ENCODE measurements at places on chromosomes 3 and 15.

DNA sequence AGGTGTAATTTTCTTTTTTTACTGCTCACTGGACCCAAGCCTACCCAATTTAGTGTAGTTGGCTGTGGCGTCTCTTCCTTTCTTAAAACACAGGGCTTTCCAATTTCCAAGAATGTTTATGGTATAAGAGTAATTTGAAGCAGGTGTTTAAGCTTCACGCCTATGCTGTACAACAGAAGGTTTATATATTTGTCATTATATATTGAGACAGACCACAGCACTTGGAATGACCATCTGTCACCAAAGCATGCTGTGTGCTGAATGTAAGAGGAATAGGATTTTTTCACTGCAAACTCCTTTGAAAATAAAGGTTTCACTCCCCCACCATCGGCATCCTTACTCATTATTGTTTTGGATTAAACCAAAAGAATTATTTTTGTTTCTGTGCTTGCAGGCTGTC, 325.7 kb downstream of the OTOL1 start:
- DNase-seq: no peak

DNA sequence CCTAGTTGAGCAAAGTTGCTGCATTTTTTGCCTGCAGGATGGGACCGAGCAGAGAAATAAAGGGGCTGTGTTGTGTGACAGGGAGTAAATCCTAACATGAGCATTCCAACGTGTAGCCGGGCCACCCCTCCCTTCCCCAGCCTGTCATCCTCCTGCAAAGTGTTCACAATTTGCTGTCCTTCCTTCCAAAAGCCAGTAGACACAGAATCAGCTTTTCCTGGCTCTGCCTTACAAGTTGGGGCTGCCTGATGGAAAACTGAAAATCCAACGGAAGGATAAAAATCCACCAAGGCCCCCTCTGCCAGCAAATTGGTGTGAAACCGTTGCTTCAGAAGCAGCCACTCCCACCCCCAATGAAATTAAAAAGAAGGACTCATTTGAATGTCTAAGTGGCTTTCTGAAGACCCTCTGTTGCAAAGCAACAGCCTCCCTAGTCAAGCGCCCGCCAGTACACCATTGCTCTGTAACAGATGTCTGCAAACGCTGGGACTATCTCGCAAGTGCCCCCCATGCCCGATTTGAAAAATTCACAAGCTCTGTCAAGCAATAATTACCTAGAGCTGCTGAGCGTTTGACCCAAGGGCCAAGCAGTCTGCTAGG, 665 bp downstream of the FRMD4B start:
- no peak for DNase-seq

- no peak for DNase-seq
Observed at GRCh38 chr3:164377466-164377865, 700.8 kb downstream of the SI start.

DNA sequence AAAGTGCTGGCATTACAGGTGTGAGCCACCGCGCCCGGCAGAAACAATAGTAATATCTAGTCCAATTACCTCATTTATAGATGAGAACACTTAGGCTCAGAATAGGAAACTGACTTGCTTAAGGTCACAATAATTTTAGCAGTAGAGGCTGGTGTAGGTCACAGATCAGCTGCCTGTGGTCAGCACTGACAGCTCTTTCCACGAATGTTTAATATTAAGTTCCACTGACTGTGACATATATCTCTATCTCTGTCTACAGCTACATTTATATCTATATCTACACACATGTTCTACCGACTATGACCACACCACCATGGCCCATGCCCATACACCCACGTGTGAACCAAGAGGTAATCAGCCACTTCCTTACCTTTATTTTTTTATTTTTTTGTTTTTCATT, 40.2 kb upstream of the DLG1 start:
- no peak for DNase-seq

DNA sequence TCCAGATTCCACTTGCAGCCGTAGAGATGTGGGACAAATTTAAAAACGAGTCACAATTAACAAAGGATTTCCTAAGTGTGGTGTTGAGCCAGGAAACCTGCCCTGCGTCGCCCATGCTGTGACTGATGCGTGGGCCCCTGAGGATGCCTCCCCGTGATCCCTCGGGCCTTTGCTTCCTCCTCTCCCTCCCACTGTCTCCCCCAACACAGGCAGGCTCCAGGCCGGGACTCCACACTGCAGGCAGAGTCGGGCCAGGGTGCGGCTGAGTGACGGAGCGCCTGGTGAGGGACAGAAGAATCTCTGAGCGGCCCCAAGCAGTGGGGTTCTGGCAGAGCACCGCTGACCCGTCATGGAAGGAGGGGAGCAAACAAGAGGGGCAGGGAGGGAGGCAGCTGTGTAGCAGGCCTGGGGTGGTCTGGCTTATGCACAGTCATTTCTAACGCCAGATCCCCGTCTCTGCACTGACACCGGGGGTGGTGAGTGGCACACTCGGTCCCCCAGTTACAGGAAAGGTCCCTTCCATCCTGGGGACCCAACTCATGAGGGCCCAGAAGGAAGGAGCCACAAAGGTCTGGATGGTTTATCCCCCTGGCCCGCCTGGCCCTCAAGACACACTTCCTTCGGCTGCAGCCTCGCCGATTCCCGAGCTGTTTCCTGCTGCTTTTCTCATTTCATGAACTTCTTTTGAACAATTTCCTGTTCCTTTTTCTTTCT, 91.0 kb downstream of the XXYLT1 start:
- no peak for DNase-seq

DNA sequence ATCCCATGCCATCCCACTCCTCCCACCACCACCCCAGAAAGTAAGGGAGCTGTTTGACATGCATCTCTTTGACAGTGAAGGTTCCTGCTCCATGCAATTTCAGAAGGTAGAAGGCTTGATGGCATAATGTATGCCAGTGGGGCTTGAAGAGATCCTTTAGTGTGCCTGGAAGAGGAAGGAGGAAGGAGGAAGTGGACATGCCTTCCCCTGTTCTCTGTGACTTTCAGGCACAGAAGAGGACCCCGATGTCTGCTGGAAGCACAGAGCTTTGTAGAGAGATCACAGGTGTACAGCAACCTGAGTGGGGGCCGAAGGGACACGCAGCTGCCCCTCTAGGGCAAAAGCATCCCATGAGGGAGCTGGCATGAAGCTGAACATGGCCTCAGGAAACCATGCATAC, 171.6 kb downstream of the CD47 start:
- DNase-seq: no peak

DNA sequence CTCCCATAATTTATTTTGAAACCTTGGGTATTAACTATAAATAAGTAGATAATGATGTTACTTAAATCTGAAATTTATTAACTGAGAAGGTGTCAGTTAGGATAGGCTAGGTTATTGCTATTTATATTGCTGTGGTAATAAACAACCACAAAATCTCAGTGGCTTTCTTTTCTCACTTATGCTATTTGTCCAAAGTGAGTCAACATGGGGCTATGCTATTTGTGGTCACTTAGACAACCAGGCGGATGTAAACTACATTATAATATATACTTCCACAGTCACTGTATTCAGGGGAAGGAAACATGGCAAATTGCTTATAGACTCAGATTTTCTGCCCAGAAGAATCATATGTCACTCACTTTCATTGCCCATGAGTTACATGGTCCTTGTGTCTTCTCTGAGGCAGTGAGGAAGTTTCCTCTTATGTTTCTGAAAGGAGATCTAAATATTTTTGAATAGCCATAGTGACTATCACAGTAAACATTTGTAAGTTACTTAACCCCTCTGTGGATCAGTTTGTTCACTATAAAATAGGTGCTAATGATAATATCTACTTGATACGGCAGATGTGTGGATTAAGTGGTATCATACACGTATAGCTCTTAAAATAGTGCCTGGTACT, 19.8 kb downstream of the HMG20A start:
- peak; percentile 83 for DNase-seq

DNA sequence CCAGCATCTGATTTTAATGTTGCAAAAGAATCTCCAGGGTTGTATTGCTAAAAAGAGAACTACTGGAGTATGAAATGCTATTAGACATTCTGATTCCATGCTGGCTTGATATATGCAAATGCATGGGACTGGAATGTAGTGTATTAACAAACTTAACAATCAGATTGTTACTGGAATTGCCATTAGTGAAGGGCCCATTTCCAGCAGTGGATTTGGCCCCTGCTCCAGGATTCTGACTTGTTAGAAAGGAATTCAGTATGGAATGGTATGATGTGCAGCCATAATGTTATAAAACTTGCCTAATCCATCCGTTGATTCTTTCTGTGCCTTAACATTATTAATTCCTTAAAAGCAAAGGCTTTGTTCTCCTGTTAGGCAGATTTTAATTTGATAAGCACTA, 7.9 kb downstream of the ARRDC4 start:
- no peak for DNase-seq

GRCh38 chr3:123559040-123559861, 25.6 kb downstream of the HACD2 start:
- DNase-seq: peak; percentile 48

GRCh38 chr3:63251499-63251898, 26.6 kb upstream of the SYNPR start:
- DNase-seq: no peak

- no peak for DNase-seq
Observed at GRCh38 chr3:51390246-51391074, 625 bp upstream of the RBM15B start.

DNA sequence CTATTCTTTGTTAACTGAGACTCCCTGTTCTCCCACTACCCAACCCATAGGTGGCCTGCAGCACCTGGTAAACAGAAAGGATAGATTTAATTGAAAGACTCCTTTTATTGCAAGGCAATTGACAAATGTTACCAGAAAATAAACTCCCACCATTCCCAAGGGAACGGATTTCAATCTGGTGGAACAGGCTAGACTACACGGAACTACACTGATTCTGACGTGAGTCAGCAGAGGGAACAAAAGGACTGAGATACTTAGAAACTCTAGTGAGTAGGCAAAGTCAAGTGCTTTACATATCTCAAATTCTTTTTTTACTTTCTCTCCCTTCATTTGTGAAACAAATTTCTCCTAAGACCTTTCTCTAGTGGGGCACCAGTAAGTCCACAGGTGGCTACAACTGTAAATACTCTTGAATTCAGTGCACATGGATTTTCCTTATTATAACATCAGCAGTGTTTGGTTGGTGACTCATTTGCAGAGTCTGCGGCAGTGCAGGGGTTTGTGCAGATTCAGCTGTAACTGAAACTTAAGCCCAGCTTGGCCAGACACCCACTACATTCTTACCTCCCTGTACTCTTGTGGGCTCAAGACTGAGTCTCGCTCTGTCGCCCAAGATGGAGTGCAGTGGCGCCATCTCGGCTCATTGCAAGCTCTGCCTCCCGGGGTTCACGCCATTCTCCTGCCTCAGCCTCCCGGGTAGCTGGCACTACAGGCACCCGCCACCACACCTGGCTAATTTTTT, 34.3 kb upstream of the PLSCR2 start:
- DNase-seq: no peak

- DNase-seq: no peak
Observed at GRCh38 chr15:66563126-66563525, 2.7 kb downstream of the LCTL start.

DNA sequence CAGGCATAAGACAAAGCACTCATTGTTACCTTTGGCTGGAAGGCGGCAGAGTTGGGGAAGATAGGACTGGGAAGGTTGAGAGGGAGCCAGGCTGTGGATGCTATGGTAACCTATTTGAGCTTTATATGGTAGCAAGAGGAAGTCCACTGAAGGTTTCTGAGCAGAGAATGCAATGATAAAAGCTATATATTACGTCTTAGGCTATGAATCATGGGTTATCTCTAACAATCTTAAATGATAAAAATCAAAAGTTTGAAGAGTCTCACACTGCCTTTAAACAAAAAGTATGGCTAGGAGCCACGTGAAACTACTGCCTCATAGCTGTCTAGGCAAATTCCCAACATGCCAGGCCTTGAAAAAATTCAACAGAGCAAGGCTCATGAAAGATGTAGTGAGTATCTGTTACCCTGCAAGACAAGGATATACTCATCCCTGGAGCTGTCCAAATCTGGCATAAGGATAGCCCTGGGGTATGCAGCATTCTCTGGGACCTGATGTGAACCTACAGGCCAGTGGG, 4.1 kb downstream of the P3H2 start:
- DNase-seq: no peak

DNA sequence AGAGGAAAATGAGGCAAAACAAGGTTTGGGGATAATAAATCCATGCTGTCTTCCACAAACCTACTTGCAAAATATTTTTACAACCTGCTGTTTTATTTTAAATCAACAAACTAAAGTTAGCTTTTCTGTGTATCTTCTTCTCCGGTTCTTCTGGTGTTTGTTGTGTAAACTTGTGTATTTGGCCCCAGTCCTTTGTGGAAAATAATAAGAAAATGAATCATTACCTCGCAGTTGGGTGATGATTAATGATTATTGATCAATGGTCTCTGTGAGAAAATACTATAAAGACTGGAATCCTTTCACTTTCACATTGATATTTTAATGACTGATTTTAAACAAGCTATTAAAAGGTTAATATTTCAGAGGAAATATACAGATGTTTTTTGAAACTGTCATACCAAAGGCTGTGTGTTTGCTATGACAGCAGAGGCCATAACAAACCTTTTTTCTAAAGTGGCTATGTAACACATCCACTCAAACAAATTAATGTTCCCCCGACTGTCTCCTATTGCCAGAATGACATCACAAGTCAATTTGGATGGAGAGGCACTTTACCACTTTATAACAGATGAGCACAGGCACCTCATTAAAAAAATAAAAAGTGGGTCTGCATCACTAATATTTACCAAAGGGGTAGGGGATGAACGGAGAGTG, 152.5 kb downstream of the MEX3B start:
- no peak for DNase-seq

DNA sequence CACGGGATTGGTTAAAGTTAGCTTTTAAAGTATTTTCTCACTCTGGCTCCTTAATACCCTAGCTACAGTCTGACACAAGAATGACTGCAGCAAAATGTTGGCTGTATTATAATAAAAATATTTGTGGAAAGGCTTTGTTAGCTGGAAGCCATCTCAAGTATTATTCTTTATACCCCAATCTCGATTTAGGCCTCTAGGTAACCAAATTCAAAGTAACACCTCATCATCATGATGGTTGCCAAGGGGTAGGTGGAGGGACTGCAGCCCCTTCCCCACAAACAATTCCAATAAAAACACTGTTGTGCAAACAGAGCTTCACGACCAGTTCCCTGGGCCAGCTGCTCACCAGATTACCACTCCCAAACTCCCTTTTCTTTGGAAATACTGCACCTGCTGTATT, 759 bp upstream of the GMPS start:
- no peak for DNase-seq

- no peak for DNase-seq
Observed at GRCh38 chr3:67000009-67000408, 1.9 kb downstream of the KBTBD8 start.

GRCh38 chr15:39587731-39588530, 7.1 kb downstream of the THBS1 start:
- DNase-seq: no peak

DNA sequence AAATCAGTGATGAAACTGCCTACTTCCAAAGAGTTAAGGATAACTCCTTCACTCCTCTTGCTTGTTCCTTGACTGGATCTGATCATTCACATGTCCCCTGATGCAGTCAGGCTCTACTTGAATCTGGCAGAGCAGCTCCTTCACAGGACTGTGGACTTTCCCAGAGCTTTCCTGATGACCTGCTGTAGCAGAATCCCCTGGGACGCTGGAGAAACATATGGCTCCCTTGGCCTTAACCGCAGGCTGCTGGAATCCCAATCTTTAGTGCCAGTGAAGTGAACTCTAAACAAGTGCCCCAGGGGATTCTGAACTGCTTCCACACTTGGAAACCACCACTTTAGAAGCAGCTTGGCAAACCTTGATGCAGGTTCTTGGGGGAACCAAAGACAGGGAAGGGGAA, 217.8 kb downstream of the CHST2 start:
- DNase-seq: no peak

All from SW480 (cell line).